SK-N-MC (cell line): ENCODE measurements at places on chromosomes 3 and 15.
A peak's percentile ranks its signal among the peaks of the same experiment; 100 is the strongest.

- DNase-seq: no peak
Measured at GRCh38 chr3:168981396-168981795, 682.1 kb downstream of the MECOM start.

- no peak for DNase-seq
Measured at GRCh38 chr15:87761736-87762509, 494.6 kb downstream of the NTRK3 start.

DNA sequence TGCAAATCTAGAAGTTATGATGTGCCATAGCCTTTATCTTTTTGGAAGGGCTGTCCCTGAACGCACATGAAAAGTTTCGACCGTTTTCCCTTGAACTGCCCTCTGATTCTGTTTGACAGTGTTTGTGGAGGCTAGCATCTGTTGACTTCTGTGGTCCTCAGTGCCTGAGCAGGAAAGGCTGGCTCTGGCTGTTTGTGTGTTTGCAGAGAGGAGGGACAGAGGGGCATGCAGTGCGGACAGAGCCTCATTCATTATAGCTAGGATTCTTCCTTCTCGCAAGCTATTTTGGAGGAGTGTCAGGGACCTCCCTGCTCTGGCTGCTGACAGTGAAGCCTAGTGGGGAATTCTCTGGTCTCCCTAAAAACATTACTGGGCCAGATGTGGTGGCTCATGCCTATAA lies 64.5 kb downstream of the CDAN1 start:
- DNase-seq: no peak

- peak; percentile 32 for DNase-seq
Measured at GRCh38 chr3:191290311-191291025, 38.7 kb upstream of the CCDC50 start.

- no peak for DNase-seq
Measured at GRCh38 chr3:102024270-102024904, 175.1 kb downstream of the NFKBIZ start.

GRCh38 chr3:32280262-32280910 lies 41.9 kb downstream of the CMTM8 start:
- no peak for DNase-seq

DNA sequence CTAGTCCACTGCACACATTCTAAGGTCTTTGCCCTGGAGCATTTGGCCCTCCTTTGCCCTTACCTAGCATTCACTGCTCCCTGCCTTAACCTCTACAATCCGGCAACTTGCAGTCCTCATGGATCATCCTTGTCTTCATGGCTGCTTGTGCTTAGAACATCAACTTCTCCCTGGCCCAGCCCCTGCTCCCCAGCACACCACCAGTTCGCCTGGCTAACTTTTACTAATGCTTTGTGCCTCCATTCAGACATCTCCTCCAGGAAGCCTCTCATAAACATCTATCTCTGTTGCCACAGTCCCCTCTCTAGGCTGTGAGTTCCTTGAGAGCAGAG lies 57.1 kb downstream of the AAGAB start:
- DNase-seq: no peak

- DNase-seq: no peak
Measured at GRCh38 chr3:87848003-87848402, 210.8 kb downstream of the CGGBP1 start.

- no peak for DNase-seq
Measured at GRCh38 chr3:158140396-158140795, 30.5 kb downstream of the RSRC1 start.

DNA sequence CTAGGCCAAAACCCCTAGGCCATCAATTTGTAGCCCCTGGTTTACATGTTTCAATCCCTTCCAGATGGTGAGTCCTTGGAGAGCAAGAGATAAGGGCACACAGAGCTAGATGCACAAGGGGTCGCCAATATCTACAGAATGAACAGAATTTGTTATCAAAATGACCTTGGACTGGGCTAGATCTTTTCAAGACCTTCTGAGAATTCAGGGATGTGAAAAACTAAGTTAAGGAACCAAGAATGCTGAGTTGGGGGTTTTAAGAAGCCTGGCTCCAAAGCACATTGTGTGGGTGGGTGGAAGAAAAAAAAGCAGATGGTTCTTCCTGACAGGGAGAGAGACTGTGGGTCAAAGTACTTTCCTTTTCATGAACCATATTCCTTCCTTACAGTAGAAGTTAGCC lies 10.2 kb downstream of the CDCP1 start:
- no peak for DNase-seq

DNA sequence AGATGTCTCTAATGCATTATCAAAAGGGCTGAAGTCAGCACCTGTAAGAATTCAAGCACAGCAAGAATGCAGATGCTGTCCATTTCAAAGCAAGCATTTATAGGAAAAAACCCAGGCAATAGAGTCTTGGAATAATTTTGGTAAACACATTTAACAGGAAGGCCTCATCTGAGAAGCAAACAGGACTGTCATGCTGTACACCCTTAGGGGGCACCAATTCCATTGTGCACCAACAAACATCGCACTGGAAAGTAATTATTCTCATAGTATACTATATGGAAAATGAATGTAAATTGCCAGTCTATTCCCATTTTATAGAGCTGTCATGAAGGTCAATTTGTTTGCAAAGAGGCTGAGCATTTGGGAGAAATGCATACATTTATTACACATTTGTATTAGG lies 247.3 kb upstream of the SUCLG2 start:
- DNase-seq: no peak

DNA sequence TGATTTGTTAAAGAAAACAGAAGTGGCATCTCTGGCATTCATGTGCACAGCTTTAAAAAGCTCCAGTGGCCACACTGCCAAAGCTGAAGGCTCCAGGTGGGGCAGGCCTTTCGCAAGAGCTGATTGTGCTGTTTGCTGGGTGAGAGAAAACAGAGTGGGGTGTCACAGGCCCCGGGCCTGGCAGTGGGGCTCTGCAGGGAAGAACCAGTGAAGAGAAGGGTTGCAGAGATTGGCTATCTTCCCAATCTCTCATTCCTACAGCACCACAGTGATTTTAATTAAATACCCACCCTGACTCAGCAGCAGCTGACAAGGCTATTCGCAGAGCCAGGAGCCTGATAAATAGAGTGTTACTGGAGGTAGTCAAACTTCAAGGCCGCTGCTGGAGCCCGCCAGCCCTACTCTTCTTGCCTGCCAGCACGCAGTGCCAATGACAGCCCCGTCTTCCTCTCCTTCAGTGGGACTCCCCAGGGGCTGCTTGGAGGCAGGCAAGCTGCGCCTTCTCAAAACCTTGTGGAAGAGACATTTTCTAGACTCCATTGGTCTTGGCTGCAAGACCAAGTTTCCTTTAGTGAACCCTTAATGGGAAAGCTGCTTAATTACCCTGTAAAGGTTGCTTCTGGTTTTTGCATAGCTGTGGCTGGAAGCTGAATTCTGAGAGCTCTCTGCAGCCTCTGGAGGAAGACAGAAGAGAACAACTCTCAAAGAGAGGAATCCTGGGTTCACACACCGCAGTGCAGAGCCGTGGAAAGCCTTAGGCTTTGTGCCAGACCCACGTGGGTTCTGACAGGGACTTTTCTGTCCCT lies 225.8 kb upstream of the SLCO3A1 start:
- DNase-seq: peak; percentile 3

- DNase-seq: no peak
Measured at GRCh38 chr15:78213956-78214355, 20.4 kb downstream of the ACSBG1 start.

DNA sequence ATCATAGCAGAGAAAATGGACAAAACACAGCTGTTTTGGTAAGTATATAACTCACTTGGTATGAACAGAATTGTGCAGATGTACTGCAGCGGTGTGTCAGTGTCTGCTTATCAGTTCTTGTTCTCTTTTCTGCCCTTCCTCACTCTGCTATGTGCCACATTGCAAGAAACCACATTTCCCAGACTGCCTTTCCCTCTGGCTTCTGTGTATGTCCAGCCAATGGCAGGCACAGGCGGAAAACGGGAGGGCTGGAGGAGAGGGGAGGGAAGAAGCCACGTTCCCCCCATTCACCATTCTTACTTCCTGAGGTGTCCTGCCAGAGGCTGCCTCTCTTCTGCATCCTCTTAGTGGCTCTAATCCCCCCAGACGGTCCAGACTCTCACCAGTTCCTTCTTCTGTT lies 15.4 kb downstream of the HHLA2 start:
- no peak for DNase-seq
